Panc1 (cell line): ENCODE measurements at places on chromosomes 2 and 18. TPM values are rescaled to one million over a fixed set of nuclear protein-coding genes. Genes with fewer than 3 reads are reported as not detected.

NEU4 gene
- 10.0 TPM for total RNA-seq

- H3K27me3 ChIP-seq: no peaks in the 10 kb centered on the region
- no peak overlapping the region for H3K4me3 ChIP-seq
- H3K4me1 ChIP-seq: no peaks in the 10 kb centered on the region
- DNase-seq: no peak
- no peaks in the 10 kb centered on the region for H3K36me3 ChIP-seq
Measured at GRCh38 chr2:79793006-79793405, 280.2 kb downstream of the CTNNA2 start.

DNA sequence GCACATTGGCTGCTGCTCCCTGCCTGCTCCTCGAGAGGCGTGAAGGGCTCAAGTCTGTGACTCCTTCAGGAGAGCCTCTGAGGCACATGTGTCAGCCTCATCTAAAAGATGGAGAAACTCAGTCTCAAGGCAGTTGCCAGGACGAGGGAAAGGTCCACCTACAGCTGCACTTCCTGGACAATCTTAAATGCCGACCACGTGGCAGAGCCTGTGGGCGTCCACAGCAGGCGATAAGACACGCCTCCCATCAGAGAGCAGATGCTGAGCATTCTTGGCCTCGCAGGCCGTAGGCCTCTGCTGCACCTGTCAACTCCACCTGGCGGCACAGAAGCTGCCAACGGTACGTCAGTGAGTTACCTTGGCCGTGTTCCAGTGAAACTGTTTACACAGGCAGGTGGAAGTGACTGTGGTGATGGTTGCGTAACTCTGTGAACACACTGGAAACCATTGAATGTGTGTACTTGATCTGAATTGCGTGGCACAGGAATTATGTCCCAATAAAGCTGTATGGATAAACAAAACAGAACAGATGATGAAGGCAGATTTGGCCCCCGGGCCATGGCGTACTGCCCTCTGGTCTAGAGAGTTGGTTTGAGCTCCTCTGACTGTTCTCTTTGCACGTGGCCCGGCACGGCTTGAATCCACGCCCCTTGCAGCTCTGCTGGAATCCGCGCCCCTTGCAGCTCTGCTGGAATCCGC is 114.5 kb downstream of the RNF144A start:
- no peak overlapping the region for H3K27ac ChIP-seq
- no peaks in the 10 kb centered on the region for H3K27me3 ChIP-seq
- no peak for DNase-seq
- no peak overlapping the region for H3K4me3 ChIP-seq
- H3K4me1 ChIP-seq: no peaks in the 10 kb centered on the region

GRCh38 chr2:204967199-204967960 is 422.1 kb downstream of the PARD3B start:
- DNase-seq: no peak
- no peaks in the 10 kb centered on the region for H3K4me1 ChIP-seq
- no peaks in the 10 kb centered on the region for H3K36me3 ChIP-seq
- no peaks in the 10 kb centered on the region for H3K27me3 ChIP-seq
- H3K4me3 ChIP-seq: no peak overlapping the region

DNA sequence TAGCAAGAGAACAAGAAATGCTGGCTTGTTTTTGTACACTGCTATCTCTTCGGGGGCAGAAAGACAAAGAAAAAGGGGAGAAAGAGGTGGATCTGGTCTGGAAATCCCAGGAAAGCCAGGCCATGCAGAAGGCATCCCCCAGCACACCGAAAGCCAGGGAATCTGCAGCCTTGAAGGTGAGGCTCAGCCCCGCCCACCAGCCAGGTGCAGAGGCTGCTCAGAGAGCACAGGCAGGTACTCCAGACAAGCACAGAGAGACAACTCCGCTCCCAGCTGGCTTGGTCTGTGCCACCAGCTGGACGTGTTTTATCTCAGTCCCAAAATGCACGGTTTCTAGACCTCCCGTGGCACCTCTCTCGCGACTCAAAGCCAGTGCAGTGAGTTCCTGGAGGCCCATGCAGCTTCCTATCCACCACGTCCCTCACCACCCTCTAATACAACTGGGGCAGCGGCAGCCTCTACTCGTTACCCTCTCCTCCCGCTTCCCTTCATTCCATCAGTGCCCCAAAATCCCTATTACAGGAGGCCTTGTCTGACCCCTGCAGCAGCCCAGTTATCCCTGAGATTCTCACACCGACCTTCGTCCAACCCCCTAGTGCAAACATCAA is 62.8 kb downstream of the HDAC4 start:
- no peaks in the 10 kb centered on the region for H3K27me3 ChIP-seq
- no peak for DNase-seq
- no peak overlapping the region for H3K4me3 ChIP-seq
- no peak overlapping the region for H3K27ac ChIP-seq

- no peak overlapping the region for H3K4me3 ChIP-seq
- H3K27me3 ChIP-seq: no peaks in the 10 kb centered on the region
- no peaks in the 10 kb centered on the region for H3K4me1 ChIP-seq
- no peaks in the 10 kb centered on the region for H3K36me3 ChIP-seq
- no peak overlapping the region for H3K27ac ChIP-seq
Measured at GRCh38 chr2:190170673-190171072, 108.1 kb upstream of the MSTN start.

DNA sequence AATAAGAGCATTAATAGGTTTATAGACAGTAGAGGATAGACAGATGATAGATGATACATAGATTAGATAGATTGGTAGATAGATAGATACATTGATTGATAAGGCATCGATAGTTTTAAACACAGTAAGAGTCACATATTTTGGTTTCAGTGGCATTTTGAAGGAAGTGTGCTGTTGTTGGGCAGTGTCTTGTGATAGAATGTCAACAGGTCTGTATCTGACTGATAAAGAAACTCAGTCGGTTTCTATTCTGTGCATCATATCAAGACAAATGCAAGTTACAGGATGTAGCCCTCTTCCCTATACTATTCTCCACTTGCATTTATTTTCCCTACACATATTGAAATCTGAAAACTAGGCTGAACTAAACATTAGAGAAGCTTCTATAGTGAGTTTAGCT is 1229.0 kb upstream of the ZEB2 start:
- H3K4me3 ChIP-seq: no peak overlapping the region
- no peaks in the 10 kb centered on the region for H3K4me1 ChIP-seq
- no peaks in the 10 kb centered on the region for H3K36me3 ChIP-seq
- H3K27me3 ChIP-seq: no peaks in the 10 kb centered on the region
- H3K27ac ChIP-seq: no peak overlapping the region
